ENCODE measurements at places on chromosomes 5 and 9.

DNA sequence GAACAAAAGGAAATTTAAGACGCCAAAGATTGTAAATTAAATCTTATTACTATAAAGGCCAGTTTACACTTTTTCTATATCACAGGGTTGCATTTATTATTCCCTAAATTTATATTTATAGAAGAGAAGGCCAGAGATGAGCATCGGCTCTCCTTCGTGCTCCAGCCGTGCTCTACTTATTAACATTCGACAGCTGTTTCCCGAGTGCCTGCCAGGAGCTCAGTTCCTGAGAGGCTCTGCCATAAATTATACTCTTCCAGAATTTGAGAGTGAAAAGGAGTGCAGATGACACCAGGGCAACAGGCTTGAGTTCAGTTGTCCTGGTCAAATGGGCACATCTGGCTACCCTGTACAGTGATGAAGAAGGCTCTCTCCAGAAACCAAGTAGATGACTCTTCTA, 70.1 kb downstream of the PCSK5 start:
- no peak for DNase-seq

DNA sequence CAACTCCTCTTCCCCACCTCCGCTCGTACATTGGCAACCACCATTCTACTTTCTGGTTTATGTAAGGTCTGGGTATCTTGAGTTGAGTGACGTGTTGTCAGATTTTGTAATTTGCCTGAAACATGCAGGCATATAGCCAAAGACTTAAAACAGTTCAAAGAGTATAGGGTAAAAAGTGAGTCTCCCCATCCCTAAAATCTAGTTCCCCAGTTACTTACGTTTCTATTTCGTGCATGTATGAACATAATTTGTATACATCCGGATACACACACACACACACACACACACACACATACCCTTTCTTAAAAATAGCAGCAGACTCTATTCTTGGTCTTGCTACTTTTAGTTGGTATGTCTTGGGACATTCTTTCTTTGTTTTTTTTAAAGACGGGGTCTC, 915 bp downstream of the HSDL2 start:
- DNase-seq = no peak

DNA sequence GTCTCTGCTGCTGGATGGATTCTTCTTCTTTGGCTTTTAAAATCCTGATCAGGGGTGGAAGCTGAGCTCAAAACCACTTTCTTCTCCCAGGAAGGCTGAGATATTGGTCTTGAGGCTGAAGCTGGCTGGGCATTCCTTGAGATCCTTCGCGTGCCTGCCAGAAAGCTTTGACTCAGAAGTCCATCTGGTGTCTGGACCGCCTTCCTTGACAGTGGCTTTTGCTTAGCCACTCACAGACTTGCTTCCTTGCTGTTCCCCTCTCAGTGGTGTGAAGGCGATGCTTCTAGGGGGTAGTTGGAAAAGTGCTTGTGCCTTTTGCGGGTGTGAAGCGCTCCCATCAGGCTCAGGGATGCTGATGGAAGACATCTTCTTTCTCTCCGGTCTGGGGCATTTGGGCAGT, 45.9 kb downstream of the RGS3 start:
- no peak for DNase-seq

DNA sequence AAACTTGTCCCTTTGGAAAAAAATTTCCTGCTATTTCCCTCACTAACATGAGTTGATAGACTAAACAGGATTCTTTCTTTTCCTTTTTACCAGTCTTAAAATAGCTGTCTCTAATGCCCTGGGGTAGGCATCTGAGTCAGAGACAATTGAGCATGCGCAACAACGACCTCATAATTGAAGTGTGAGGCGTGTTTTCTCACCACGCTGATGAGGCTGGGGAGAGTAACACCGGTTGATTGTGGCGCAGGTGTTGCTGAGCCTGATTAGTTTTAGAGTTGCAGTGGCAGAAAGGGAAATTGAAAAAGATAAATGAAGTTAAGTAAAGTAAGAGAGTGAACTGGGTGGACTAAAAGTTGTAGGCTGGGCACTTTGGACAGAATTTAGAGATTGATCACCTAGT, 213.7 kb downstream of the TLR4 start:
- no peak for DNase-seq

Measured in stimulated activated CD4-positive, alpha-beta T cell treated with anti-CD3 and anti-CD28 coated beads, Interleukin-12 subunit alpha, Interleukin-12 subunit beta, amount 100 ng/mL, for 48 hours (primary cell).